Temporal lobe (tissue), 4 donors: ENCODE measurements at places on chromosomes 1 and 21. TPM values are rescaled to one million over a fixed set of nuclear protein-coding genes. Genes with fewer than 3 reads are reported as not detected.

The NHLH1 gene
- 0.98 TPM for total RNA-seq

The PDPN gene
- total RNA-seq: 7.4 TPM

The KCND3 gene
- total RNA-seq: 13.0 TPM

The BEST4 gene
- total RNA-seq: 0.49 TPM
